Cortex of kidney (tissue), 1 donor: ENCODE measurements at places on chromosomes 6 and 20.

DNA sequence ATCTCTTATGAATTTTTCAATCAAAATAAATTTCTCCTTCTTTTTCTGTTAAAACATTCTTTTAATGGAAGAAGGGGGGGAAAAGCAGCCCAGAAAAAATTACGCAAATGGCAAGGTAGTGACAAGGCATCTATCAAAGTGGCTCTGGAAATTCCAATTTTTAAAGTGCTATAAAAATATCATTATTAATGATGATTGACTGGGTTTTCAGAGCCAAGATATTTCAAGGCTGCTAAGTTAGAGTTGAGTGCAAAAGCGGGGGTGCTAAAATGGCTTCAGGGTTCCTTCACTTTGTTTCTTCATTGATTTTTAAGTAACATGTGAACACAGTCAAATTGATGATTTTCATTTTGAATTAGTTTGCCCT lies 171.6 kb upstream of the CITED2 start:
- DNase-seq, result no peak

DNA sequence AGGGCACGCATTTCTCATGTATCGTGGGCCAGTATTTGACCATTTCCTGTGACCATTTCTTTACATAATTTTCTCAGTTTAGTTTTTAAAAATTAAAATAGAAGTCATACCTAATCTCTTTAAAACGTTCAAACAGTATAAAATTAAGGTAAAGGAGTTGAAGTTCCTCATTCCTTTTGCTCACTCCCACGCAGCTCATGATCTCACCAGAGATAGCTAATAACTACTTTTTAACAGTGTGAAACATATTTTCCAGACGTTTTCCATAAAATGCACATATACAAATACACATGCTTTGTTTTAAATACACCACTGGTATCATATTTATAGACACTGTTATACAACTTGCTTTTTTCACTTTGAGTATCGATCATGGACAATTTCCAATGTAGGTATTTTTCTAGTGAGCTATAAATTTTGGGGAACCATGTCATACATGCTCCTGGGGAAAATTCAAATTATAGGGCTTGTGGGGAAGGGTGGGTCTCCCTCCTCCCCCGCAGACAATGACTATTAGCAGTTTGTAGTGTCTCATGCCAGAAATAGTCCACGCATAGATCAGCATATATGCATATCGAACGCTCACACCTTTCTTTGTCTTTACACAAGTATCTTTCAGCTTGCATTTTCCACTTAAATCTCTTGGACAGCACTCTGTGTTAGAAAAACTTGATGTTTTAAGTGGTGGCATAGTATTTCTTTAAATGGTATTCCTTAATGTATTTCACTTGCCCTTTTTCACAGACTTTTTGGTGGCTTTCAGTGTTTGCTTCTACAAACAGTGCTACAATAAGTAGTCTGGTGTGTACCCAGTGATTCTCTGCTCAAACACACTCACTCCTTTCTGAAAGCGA lies 145.5 kb upstream of the ZNF217 start:
- no peak for DNase-seq

GRCh38 chr20:59033616-59034165 lies 1.6 kb upstream of the ATP5F1E start:
- no peak for DNase-seq

- no peak for DNase-seq
Observed at GRCh38 chr6:4817551-4817950, 41.3 kb downstream of the CDYL start.

GRCh38 chr20:62044631-62045030 lies 21.1 kb downstream of the TAF4 start:
- no peak for DNase-seq

- DNase-seq, result no peak
Observed at GRCh38 chr6:125810445-125810844, 19.7 kb downstream of the NCOA7 start.

GRCh38 chr6:131331873-131332781 lies 196.9 kb downstream of the AKAP7 start:
- DNase-seq, result no peak

DNA sequence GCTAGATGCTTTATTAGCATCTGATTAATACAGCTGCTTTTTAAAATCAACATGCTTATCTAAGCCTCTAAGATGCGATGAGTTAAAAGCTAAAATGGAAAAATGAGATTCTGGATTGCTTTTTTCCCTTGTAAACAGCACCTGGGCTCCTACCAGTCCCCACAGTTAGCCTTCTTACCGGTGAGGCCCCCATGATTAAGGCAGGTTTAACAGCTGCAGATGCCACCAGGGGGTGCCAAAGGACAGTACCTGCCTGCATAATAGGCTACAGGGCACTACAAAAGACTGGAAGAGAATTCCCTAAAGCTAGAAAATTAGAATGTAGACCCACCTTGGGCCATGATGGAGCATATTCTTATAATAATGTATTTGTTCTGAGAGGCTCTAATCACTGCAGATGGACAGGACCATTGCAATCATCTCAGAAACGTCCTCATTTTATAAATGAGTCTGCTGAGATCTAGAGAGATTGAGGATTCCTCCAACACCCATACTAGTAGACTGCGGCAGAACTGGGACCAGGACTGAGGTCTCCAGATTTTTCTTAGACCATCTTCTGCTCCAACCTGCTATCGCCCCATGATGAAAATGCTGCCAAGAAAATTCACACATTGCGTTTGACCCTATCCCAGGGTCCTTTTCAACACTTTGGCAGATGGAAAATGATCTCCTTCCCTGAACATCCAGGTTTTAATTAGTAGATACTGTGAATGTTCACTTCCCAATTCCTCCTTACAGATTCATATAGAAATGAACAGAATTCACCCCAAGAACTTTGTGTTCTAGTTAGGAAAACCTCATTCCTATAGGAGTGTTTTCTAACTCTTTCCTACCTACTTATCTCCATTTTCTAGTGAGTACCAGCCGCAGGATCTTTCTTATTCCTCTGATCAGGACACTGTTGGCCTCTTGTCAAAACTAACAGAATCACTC lies 148.8 kb downstream of the RPS12 start:
- DNase-seq, result no peak
